ENCODE measurements at places on chromosomes 5 and 9.

DNA sequence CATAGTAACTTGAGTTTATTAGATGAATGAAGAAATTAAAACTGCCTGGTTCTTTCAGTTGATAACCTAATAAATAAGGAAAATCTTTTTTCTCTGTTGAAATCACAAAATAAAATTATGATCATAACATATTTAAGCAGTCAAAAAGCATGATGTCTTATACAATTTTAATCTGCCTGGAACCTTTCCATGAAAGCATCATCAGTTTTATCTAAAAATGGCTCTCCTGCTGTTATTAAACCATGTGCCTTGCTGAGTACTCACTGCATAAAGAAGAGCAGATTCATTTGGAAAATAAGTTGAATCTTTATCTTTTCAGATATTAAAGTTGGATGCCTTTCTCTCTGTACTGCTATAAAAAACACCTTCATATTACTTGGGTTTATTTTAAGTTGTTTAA, 148.8 kb downstream of the SLC24A2 start:
- DNase-seq, result no peak

DNA sequence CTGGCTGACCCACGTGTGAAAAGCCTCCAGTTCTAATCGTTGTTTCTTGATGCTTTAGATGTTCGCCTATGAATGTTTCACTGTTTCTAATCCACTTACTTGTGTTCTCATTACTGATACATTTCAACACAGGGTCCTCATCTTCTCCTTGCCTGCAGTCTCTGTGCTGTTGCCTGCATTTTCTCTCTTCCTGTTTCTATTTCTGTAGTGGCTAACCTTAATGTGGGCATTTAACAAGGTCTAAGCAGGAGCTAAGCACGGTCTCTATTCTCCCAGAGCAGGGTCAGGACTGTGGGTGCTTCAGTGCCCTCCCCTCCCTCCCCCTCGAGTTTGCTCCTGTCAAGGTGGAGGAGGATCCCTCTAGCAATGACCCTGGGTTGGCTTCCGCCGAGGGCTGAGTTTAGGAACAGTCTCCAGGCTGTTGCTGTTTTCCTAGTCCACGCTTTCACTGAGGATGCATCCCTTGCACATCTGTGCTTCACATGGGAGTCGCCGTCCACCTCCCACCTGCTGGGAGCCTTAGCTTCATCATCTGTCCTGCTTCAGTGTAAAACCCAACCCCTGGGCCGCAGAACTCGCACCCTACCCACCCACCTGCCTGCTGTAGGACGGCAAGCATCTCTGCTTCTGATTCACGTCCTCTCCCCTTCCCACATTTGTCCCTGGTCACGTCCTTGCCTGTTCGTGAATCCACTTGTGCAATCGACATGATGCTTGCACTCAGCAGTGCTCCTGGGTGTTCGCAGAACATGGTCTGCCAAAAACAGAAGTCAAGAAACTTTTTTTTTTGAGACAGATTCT, 2.4 kb upstream of the EXOC3 start:
- DNase-seq, result no peak

GRCh38 chr5:159752622-159753275, 163.5 kb upstream of the ADRA1B start:
- no peak for DNase-seq

DNA sequence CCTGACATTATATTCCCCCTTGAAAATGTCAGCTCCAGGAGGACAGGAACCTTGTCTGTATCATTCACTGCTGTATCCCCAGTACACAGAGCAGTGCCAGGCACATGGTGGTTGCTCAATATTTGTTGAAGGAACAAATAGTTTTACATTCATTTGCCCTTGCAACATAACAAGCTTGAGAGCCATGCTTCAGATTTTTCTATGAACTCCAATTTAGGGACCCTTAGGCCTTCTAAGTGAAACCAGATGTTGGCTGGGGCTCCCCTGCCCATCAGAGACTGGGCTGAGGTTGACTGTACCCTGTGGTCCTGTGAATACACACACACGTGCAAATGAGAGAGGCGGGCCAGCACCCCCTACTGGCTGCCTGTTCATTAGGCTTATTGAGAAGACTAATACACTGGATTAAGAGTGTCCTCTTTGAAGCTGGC, 214.9 kb upstream of the WWC1 start:
- DNase-seq, result no peak

DNA sequence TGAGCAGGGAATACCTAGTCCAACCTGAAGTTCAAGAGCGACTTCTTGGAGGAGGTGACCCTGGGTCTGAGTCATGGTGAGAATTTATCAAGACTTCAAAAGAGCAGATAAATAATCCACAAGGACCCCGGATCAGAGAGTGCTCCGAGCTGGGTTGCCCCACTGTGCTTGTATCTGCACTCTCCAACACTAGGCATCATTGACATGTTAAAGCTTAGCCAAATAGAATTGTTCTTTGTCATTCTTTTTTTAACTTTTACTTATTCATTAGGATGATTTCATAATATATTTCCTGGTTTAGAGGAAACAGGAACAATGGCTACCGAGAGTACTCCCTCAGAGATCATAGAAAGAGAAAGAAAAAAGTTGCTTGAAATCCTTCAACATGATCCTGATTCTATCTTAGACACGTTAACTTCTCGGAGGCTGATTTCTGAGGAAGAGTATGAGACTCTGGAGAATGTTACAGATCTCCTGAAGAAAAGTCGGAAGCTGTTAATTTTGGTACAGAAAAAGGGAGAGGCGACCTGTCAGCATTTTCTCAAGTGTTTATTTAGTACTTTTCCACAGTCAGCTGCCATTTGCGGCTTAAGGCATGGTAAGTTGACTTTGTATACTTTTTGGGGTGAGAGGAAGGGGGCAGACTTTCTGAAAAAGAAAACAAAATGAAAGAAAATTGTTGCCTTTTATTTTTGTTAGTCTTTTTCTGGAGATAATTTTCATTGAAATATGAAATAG, at the start of gene CARD6:
CARD6 (plus strand) TSS at position 300 of the 738 bp plus-strand sequence; CDS start at position 316, 16 bp downstream.
- no peak for DNase-seq

- no peak for DNase-seq
Measured at GRCh38 chr5:81838307-81838906, 87.5 kb upstream of the SSBP2 start.

DNA sequence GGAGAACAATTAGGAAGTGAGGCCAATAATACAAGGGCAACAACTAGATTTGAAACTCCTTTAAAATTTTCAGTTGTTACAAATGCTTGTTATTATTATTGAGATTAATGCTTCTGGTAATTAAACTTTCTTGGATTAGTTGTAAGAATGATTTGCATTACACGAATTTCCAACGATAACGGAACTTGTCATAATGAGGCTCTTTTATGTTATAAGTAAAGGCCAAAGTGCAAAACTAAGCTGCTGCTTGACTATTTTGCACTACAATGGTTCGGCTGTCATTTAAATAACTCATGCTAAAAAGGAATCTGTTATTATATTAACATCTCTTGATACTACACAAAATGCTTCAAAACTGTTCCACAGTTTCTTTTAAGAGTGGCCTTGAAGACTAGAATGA, 1007.1 kb downstream of the PTPRD start:
- no peak for DNase-seq

DNA sequence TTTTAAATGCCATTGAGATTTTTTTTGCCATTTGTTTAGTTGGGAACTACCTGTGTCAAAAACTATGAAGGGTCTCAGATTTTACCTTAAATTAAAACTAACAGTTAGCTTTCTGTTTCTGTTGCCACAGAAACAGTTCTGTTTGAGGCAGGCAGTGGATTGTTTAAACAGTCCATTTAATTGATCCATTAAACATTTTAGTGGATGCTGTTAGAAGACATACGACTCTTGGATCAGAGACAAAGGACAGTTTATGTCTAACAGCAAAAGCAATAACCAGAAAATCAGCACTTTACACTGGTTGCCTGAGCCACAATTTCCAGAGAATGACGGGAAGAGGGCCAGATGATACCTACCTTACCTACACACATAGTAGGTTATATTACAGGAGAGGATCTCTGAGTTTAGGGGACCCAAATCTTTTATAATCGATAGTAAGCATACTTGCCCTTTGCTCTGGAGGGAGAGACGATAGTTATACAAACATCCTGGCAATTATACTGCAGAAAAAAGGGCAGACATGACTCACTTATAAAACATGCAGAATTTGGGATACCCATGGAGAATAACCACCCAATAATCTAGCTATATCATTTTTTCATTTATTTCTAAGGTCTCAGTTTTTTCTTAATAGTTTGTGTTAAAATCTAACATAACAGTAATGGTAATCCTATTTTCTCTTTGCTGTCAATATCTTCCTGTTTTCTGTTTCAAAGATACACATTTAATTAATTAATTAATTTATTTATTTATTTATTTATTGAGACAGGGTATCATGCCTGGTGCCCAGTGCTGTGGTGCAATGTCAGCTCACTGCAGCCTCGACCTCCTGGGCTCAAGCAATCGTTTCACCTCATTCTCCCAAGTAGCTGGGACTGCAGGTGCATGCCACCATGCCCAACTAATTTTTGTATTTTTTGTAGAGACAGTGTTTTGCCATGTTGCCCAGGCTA, 136.7 kb upstream of the TNFAIP8 start:
- DNase-seq, result no peak

DNA sequence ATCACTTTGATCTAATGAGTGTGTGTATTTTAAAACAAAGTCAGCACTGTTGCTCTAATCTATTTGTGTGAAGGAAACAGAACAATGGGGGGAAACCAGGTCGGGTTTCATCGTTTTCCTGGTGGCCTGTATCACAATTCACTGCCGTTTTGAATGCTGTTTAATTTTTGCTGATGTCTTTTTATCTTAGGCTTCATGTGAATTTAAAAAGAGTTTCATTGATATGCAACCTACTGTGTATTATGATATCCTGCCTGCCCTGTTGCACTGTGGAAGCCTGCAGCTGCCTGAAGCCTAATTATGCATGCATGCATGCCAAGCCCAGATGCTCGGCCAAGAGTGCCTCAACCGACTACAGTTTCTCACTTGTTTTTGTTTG, 307.5 kb downstream of the ZNF608 start:
- no peak for DNase-seq

- no peak for DNase-seq
Measured at GRCh38 chr5:137188566-137188965, 310.6 kb downstream of the SPOCK1 start.

DNA sequence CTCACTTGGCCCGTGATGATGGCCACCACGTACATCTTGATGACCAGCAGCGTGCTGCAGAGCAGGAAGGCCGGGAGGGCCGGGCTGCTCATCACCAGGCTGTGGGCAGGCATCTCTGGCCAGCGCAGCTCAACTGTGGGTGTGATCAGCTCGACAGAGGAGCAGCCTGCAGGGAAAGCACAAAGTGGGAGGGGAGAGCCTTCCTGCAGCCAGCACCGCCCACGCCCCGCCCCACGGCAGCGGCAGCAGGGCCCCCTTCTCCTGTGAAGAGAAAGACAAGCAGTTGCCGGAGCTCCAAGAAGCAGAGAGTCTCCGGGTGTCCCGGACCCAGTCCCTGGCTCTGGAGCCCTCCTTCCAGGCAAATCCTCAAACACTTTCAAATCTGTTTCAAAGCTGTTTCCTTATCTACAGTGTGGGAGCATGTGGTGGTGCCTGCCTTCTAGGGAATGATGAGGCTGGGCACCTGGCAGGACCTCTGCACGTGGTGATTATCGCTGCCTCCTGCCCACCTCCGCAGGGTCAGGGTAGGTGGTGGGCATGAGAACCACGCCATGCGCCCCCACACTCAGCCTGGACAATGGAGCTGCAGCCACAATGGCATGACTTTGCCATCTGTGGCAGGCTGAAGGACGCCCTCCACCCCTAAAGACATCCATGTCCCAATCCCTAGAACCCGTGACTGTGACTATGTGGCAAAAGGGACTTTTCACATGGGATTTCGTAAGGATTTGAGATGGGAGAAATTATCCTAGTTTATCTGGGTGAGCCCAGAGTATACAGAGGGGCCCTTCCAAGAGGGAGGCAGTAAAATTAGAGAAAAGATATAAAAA, at the start of gene PTGES:
PTGES (minus strand) TSS at position 143 of the 830 bp plus-strand sequence; CDS start at position 113, 30 bp downstream.
- DNase-seq, result peak; percentile 61

- DNase-seq, result no peak
Measured at GRCh38 chr9:93713716-93714115, 137.3 kb downstream of the PHF2 start.

- no peak for DNase-seq
Measured at GRCh38 chr5:137071526-137071925, 427.6 kb downstream of the SPOCK1 start.

DNA sequence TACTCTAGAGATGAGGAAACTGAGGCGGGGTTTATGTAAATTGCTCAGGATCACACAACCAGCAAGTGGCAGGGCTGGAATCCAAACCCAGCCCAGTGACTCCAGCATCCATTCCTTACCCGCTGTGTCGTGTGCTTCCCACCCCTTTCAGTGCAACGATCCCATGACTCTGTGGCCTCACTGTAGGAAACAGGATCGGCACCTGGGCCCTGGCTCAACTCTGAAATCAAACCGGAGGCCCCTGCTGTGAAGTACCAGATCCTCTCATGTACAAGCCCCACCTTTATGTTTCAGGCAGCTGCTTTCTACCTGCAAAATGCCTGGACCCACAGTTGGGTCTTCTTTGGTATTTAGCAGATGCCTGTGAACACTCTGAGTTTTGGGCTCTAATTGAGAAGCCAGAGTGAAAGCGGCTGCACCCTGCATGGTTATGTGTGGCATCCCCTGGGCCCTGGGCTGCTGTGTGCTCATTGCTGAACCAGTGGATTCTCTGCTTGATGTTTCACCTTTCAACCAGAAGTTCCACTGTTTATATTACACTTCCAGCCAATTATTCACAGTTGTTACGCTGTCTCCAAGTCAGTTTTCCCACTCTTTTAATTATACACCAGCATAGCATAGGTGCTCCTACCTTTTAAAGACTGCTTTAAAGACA, 36.7 kb downstream of the ABLIM3 start:
- DNase-seq, result no peak

DNA sequence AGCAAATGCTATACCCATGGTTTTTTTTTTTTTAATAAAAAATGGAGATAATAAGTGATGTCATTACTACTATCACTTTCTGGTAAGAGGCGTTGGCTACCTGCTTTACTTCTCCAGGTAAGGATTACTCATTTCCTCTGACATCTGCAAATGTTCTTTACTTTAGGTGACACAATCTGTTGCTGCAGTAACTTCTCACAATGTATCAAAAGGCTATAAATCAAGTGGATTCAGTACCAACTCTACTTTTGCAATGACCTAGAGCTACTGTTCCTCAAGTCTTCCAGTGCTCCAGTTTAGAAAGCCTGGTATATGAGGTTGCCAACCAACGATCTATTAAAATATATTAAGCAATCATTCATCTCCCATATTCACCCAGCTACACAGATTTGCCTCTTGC, 129.1 kb downstream of the PLK2 start:
- no peak for DNase-seq

- no peak for DNase-seq
Measured at GRCh38 chr9:122190597-122191381, 31.1 kb downstream of the MORN5 start.

DNA sequence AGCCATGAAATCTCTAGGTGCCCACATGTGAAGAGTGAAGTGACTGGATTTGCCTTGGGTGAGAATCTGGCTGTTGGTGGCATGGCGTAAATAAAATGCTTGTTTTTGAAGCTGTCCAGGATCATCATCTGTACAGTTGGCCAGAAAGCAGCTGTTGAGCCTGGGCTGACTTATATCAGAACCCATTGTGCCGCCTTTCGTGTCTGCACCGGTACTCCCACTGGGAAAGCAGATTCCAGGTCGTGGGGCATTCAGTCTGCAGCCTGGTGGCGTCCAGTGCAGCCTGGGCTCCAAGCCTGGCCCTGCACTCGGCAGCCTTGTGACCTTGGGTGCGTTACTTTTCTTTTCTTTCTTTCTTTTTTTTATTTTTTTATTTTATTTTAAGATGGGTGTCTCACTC, 27.8 kb downstream of the PRRC2B start:
- no peak for DNase-seq

- DNase-seq, result peak; percentile 40
Measured at GRCh38 chr9:99296291-99296951, 74.3 kb downstream of the SEC61B start.

Measured in activated T-cell treated with anti-CD3 and anti-CD28 coated beads, Interleukin-2, amount 50 U/mL, for 1 hour (primary cell).